AML-193 (cell line): ENCODE measurements at places on chromosomes 5 and 9.

GRCh38 chr9:34321451-34321850 is 7.6 kb downstream of the KIF24 start:
- peak; percentile 10 for DNase-seq

- DNase-seq, result no peak
Observed at GRCh38 chr5:87147441-87147840, 120.2 kb upstream of the RASA1 start.

- DNase-seq, result no peak
Observed at GRCh38 chr5:35780236-35780635, 76.5 kb upstream of the IL7R start.

- DNase-seq, result no peak
Observed at GRCh38 chr9:20152151-20152725, 363.4 kb upstream of the SLC24A2 start.

GRCh38 chr9:16656432-16657169 is 213.9 kb downstream of the BNC2 start:
- no peak for DNase-seq

- DNase-seq, result no peak
Observed at GRCh38 chr5:170195961-170196360, 36.8 kb upstream of the C5orf58 start.

DNA sequence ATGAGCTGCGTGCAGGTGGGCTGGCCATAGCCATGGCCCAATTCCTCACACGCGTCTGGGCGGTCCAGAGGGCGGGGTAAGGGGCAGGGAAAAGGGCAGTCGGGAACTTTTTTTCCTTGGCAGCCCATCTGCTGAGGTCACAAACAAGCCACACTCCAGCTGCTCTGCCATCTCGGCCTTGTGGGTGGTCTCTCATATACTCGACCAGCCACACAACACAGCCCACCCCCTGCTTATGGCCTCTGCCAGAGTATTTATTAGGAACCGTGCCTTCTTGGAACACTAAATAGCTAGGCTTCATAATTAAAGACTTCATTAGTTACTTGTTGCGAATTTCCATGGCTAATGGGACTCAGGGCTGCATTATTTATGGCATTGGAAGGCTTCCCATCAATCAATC is 98.5 kb upstream of the LHFPL2 start:
- no peak for DNase-seq

DNA sequence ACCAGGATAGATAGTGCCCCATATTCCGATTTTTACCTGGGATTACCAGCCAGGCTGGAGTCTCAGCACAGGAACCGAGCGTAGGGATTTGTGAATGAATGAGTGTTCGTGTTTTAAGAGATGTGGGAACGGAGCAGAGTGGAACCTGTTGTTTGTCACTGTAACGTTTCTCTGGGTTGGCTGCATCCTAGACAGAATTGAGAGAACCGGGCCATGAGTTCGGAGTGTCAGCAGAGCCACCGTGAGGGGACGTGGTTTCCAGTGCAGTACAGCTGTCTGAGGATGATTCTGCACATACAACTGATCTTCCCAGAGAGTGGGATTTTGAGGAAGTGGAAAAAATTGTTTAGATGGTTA is 1.2 kb downstream of the PDE8B start:
- no peak for DNase-seq

DNA sequence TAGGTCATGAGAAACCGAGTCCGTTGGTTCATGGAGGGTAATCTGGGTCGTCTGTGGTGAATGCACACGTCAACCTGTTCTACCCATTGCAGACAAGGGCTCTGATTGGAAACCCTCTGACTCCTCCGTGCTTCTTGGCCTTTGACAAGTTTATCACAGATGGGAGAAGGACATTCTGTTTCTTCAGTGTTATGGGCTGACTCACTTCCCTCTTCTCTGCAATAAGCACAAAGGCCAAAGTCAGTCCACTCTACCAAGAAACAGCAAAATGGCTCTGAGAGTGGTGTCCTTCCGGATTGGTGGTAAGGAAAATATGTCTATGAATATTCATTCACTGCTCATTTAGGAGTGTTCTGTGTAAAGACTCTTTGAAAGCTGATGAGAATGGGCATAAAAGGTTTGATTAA is 89.3 kb downstream of the FEM1C start:
- DNase-seq, result no peak

DNA sequence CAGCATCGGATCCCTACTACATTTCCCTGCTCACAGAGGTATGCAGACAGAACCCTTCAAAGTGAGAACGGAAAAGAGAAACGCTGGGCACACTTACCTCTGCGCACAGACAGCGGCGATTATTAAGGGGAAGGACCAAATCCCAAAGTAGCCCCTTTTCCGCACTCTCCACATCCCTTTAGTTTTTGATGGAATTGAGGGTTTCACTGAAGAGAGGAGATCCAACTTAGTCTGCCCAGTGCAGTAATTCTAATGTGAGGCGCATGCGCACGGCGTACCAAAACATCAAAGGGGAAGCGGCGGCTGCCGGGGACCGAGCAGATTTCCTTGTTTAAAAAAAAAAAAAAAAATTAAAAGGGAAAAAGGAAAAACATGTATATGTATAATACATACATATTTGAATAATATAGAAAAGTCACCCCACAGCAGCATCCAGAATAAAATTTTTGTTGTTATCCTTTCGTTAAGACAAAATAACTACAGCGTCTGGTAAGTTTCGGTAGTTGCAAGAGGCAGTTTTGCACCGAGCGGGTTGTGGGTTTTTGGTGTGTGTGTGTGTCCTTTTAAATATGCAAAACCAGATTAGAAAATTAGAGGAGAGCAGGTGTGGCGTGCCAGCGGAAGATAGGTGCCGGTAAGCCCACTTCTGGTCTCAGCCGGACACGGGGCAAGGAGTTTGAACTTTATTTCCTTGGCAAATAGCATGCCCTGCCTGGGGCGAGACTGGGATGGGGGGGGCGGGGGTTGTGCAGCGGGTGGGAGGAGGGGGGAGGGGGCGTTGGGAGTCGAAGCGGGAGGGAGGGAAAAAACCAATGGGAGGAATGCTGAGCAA is at the start of gene GABRB2:
TSS of gene GABRB2 (minus strand) at position 256 of the 832 bp plus-strand sequence. CDS start at position 174, 82 bp downstream.
- DNase-seq, result peak; percentile 36

- no peak for DNase-seq
Observed at GRCh38 chr9:127333221-127334064, 63.5 kb upstream of the SLC2A8 start.

DNA sequence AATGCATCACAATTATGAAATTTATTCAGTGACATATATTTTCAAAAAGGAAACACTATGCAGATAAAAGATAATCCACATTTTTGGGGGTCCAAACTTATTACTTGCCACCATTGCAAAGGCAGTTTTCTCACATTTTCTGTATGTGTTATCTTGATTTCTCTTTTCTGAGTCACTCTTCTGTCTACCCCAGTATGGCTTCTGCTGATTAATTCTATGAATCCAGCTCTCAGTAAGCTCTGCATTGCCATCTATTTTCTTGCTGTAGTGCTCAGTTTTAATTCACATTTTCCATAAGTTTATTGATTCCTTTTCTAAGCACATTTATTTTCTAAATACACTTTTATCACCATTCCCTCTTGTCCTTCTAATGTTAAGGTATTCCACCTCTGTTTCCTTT is 1.7 kb downstream of the IFNA10 start:
- DNase-seq, result no peak

DNA sequence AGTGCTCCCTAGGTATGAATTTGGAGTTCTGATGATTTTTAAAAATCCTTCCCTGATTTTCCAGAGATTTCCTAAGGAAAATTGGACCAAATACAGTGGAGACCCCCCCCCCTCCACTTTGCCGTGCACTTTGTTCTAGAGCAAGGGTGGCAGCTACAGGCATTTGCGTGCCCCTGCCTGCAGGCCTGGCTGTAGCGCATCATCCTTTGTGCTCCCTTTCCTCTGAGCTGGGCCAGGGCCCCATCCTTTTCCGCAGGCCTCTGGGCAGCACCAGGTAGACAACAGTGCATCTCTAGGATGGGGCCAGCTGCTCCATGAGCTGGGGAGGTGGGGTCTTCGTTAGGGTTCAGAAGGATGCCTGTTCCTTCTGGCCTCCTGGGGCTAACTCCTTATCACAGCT is 39.6 kb downstream of the TRIO start:
- DNase-seq, result no peak

DNA sequence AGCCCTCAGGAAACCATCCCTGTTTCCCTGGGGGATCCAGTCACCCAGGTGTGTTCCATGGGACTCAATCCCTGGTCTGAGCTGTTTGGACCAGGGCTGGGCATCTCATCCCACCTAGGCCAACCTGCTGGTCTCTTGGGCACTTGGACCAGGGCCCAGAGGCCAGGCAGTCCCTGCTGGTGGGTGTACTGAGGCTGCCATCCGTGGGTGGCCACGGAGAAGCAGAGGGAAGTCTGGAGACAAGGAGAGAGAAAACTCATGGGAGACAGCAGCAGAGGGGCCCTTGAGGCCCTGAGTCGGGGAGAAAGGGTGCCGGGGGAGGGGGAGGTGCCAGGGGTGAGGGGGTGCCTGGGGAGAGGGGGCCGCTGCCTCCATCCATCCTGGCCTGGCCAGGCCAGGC is 247.8 kb downstream of the PBX3 start:
- DNase-seq, result no peak

GRCh38 chr9:121692606-121693387 is 41.4 kb downstream of the DAB2IP start:
- DNase-seq, result no peak

GRCh38 chr5:1390861-1391600 is 46.1 kb upstream of the CLPTM1L start:
- DNase-seq, result no peak

DNA sequence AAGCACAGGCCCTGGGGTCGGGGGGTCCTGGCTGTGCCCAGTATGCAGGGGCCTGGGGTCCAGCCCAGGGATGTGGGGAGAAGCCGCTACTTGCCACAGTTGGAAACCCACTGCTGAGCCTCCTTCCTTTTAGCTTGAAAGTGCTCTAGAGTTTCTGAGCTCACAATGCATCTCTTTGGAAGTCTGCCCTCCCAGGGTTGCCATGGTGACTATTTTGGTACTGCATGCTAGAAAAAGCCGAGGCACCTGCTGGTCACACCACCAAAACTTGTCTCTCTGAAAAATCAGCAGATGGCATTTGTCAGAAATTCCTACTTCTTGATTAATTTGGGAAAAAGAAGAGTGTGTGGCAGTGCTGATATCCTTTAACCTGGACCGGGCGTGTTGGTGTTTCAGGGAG is 151.8 kb downstream of the SEC61B start:
- no peak for DNase-seq

DNA sequence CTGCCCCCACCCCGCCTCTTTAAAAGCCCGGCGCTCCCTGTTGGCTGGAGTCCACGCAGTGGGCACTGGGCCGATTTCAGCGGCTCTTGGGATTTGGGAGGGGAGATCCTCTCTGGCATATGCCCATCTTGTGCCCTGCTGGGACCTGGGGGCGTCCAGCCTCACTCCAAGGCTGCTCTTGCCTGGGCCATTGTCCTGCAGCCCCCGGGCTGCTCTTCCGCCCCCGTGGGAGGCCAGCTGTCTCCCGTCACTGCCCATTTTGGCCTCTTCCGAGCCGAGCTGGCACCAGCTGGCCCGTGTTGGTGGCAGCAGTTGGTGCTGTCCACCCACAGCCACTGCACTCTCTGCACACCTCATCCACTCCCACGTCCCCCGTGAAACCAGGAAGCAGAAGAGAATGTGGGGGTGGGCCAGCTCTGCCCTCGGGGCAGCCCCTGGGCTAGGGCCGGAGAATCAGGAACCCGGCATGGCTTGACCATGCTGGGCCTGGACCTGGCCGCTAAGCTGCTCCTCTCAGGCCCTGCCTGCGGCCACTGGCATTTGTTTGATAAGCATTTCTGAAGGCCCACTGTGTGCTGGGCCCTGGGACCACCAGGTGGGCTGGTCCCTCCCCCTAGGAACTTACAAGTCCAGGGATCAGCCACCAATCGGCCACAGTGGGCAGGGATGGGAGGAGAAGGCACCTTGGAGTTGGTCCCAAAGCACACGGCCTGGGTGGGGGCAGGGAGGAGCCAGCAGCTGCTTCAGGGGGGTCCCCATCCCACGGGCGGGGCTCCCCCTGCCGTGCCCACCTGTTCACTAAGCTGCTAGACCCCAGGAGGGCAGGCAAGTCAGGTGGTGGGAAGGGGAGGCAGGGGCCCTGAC is 2.2 kb downstream of the C8G start:
- DNase-seq, result no peak

DNA sequence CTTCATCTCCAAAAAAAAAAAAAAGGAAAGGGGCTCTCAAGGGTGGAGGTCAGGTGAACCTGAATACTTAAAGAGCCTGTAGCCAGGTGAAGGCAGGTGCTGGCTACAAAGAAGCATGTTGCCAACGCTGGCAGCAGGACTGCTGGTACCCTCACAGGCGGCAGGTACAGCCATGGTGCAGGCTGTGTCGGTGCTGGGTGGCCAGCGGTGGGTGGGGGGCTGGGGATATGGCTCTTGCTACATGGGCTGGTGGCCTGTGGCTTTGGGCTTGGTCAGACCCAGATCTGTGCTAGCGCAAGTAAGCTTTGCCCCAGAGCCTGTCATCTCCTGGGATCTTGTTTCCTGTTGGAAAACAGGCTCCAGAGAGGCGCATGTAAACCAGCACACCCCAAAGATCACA is 86.3 kb upstream of the PHYKPL start:
- no peak for DNase-seq
